Activated effector memory CD4-positive, alpha-beta T cell treated with anti-CD3 and anti-CD28 coated beads, Interleukin-2, amount 50 U/mL, for 16 hours (primary cell): ENCODE measurements at places on chromosomes 1 and 21.

GRCh38 chr1:90340606-90341005 is 345.7 kb downstream of the ZNF326 start:
- DNase-seq, result no peak

DNA sequence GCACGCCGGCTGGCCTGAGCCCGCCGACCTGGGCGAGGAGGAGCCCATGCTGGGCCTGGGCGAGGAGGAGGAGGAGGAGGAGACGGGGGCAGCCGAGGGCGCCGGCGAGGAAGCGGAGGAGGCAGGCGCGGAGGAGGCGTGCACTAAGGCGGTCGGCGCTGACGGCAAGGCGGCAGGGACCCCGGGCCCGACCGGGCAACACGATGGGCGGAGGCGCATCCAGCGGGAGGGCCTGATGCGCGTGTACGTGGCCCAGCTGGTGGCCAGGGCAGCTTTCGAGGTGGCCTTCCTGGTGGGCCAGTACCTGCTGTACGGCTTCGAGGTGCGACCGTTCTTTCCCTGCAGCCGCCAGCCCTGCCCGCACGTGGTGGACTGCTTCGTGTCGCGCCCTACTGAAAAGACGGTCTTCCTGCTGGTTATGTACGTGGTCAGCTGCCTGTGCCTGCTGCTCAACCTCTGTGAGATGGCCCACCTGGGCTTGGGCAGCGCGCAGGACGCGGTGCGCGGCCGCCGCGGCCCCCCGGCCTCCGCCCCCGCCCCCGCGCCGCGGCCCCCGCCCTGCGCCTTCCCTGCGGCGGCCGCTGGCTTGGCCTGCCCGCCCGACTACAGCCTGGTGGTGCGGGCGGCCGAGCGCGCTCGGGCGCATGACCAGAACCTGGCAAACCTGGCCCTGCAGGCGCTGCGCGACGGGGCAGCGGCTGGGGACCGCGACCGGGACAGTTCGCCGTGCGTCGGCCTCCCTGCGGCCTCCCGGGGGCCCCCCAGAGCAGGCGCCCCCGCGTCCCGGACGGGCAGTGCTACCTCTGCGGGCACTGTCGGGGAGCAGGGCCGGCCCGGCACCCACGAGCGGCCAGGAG is 7.2 kb upstream of the IBA57 start:
- no peak for DNase-seq

DNA sequence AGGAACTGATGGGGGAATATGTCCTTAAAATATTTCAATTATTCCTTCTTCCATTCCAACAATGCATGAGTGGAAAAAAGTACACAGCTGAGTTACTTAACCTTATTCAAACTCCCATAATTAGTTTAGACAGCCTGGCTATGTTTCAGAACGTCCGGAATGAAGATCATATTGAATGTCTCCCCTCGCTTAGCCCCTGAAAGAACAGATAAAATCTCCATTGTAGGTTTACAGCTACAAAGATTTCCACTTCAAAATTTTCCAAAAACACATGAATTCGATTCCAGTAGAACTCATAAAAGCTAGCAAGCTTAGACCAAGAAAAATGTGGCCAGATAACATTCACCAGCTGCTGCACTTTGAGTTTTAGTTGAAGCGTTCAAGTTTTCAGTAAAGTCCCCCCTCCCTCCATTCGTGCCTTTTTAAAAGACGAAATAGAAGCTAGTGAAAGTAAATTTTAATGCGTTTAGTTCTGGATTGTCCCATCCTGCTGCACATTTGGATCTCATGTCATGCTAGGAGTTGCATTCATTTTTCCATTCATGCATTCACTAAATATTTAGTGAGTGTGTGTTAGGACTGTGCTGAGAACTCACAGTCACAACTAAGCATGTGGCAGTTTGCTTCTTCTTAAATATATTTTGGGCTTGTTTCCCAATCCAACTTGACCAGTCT is 29.4 kb upstream of the SSX2IP start:
- DNase-seq, result no peak

- no peak for DNase-seq
These were observed 16.4 kb upstream of the TSPEAR start for GRCh38 chr21:44727757-44728156.

DNA sequence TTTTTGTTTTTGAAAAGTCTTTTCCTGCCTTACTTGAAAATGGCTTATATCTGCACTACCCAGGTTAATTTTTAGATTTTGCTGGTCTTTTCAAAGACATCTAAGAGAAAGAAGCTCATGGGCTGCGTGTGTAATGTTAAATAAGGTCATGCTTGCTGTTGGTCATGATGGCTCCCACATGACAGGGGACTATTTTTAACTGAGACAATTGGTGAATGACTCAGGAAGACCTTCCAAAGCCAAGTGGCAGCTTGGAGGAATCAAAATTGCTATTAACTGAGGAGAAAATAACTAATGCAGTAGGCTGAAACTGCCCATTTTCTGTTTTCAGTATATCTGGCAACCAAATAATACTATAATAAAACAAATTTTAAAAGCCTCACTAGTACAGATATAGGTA is 117.1 kb upstream of the SPAG17 start:
- DNase-seq, result no peak

GRCh38 chr1:14334336-14335176 is 263.9 kb upstream of the KAZN start:
- no peak for DNase-seq

GRCh38 chr1:890661-891060 is 33.1 kb upstream of the SAMD11 start:
- no peak for DNase-seq

DNA sequence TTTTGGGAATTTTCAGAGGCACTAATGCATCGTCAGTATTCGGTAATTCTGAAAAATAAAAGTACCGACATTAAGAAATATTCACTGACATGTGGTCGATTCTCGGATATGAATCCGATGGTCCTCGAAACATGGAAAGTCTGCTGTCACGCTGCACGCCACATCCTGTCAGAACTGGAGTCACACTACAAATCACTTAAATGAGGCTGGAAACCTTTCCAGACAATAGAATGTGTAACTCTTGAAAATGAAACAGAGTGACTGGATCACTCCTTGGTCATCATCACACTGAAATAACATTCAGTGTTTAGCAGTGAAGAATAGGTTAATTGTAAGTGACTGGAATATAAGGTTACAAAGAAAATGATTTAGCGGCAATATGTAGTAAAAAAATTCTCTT is 620.1 kb upstream of the ADAMTS5 start:
- DNase-seq, result no peak

DNA sequence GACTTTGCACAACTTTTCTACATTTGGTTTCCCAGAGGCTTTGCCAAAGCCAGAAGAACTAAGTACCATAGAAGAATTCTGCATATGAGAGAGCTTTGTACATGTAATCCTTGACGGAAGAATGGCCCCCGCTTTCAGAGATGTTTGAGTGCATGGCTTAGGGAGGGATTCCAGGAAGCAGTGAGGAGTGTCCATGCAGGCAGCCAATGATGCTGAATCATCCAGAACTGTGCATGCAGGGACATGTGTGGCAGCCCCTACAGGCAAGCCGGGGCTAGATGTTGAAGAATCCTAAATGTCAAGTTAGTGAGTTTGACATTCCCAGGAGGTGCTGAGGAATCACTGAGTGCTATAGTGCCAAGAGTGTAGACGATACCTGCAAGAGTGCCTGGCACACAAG is 9.9 kb upstream of the HAO2 start:
- no peak for DNase-seq

- DNase-seq, result no peak
These were observed 198.8 kb downstream of the COL24A1 start for GRCh38 chr1:85957760-85958159.

DNA sequence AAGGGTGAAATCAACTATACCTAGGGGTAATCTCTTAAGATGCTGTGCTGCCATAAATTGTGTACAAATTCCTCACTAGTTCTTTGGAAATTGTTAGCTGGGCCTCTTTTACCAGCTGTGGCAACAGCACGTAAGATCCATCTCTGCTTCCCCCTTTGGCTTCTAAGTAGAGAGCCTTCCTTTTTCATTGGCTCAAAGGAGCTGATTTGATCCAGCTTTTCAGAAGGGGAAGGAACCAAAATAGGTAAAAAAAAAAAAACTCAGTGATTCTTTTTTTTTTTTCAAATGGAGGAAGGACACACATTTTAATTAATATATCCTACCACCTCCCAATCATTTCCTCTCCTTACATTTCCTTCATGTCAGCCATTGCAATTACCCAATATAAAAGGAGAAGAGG is 4.0 kb upstream of the RCAN1 start:
- DNase-seq, result no peak

DNA sequence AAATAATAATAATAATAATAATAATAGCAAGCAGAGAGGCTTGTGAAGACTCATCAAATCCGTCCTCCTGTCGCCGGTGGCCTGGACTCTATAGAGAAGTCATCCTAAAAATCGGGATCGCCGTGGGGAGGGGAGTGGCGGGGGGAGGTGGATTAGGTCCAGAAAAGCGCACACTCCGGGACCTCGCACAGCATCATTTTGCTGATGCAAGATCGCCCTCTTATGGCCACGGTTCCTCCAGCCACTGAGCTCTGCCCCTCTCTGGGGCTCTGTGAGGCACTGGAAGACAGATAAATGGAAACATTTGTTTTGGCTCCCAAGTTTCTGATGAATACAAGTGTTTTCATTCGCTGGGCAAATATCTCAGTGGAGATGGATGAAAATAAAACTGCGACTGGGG is 612.0 kb downstream of the MATN1 start:
- no peak for DNase-seq

- DNase-seq, result no peak
These were observed 74.2 kb downstream of the LEPR start for GRCh38 chr1:65494671-65495070.

DNA sequence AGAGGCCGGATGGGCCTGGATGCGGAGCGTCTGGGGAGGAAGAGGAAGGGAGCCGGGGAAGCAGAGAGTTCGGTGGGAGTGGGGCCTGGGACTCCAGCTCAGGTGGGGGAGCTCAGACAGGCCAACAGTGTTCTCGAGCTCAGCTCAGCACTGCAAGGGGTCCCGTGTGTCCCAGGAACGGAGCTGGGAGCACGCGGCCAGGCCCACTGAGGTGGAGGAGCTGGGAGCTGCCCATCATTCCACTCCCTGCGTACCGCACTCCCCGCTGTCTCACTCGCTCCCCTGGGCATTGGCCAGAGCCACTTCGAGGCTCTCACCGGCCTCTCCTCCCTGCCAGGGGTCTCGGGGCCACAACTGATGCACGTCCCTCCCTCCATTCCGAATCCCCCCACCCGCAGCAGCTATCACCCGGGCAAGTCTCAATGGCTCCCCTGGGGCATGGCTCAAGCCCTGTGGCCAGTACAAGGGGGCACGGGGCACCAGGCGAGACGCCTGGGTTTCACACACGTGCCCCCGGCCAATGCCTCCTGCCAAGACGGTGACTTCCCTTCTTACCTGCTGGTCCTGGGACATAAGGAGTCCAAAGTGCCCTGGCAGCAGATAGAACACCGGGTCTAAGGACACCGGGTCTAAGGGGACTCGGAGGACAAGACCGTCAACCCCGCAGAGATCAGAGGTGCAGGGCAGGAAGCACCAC is 30.3 kb upstream of the COL6A2 start:
- DNase-seq, result peak; percentile 50

GRCh38 chr21:31536138-31536537 is 123.4 kb upstream of the SOD1 start:
- DNase-seq, result no peak
